ENCODE measurements at places on chromosomes 7 and 10.

DNA sequence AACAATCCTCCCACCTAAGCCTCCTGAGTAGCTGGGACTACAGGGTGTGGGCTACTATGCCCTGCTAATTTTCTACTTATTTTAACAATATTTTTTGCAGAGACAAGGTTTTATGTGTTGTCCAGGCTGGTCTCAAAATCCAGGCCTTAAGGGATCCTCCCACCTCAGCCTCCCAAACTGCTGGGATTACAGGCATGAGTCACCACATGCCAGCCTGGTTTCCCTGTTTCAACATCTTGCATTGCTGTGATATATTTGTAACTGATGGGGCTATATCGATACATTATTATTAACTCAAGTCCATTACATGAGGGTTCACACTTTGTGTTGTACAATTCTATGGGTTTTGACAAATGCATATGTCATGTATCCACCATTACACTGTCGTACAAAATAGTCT, 41.9 kb upstream of the OGDHL start:
- no peak for DNase-seq

GRCh38 chr7:84009782-84010181, 184.8 kb downstream of the SEMA3A start:
- no peak for DNase-seq

- no peak for DNase-seq
These were observed 115.4 kb upstream of the LRRN3 start for GRCh38 chr7:110975486-110975885.

DNA sequence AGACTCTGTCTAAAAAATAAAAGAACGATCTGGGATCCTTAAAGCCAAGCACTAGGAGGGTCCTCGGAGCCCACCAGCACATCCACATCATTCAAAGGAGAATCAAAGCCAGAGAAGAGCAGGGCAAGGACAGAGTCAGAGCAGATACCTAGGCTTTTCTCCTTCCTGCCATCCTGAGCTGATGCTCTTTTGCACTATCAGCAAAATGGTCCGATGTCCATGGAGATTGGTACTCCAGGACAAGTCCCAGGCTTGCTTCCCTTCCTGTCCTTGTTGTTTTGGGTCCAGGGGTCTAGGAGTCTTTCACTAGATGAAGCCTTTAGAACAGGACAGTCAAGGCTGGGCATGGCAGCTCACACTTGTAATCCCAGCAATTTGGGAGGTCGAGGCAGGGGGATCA, 58.0 kb upstream of the ELN start:
- no peak for DNase-seq

- DNase-seq = no peak
These were observed 87.1 kb downstream of the ITGB8 start for GRCh38 chr7:20417675-20418382.

DNA sequence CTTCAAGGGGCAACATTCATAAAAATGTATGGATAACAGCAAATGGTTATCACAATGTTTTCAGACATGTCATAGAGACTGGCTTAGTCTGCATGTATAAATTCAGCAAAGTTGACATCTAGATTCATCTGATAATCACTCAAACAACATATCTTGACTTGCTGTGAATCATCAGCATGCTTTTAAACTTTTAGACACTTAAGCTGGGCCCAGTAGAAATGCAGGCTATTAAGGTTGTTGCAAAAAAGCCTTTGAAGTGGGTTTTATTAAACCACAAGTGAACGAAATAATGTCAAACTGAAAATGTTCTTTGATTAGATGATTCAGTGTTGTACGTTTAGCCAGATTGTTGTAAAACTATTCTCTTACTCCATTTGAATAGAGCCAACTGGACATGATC, 759.6 kb downstream of the NXPH1 start:
- DNase-seq = no peak

- DNase-seq = peak; percentile 35
These were observed 65.3 kb downstream of the CARD11 start for GRCh38 chr7:2978408-2978807.

All from right kidney (tissue), 9 donors.